Left lung (tissue), 14 donors: ENCODE measurements at places on chromosomes 3 and 15. TPM values are rescaled to one million over a fixed set of nuclear protein-coding genes. Genes with fewer than 3 reads are reported as not detected.
A peak's percentile ranks its signal among the peaks of the same experiment; 100 is the strongest.

TMIE gene
- total RNA-seq = not detected

PLSCR2 gene
- 0.73 TPM for total RNA-seq

ABTB1 gene
- 31.6 TPM for total RNA-seq

CLDN1 gene
- total RNA-seq = 78.8 TPM

ADAMTS9 gene
- total RNA-seq = 36.3 TPM

RBM15B gene
- total RNA-seq = 26.9 TPM

GPR176 gene
- total RNA-seq = 6.6 TPM

GRCh38 chr3:123350971-123351370, 97.9 kb downstream of the ADCY5 start:
- DNase-seq = no peak
- no peaks in the 10 kb centered on the region for H3K4me1 ChIP-seq
- H3K27me3 ChIP-seq = no peaks in the 10 kb centered on the region
- H3K27ac ChIP-seq = no peak overlapping the region
- no peak overlapping the region for H3K4me3 ChIP-seq

- H3K4me1 ChIP-seq = no peaks in the 10 kb centered on the region
- no peaks in the 10 kb centered on the region for H3K27me3 ChIP-seq
- H3K27ac ChIP-seq = no peak overlapping the region
- no peak for DNase-seq
- no peak overlapping the region for H3K4me3 ChIP-seq
Measured at GRCh38 chr3:31102196-31102879, 207.9 kb upstream of the GADL1 start.

DNA sequence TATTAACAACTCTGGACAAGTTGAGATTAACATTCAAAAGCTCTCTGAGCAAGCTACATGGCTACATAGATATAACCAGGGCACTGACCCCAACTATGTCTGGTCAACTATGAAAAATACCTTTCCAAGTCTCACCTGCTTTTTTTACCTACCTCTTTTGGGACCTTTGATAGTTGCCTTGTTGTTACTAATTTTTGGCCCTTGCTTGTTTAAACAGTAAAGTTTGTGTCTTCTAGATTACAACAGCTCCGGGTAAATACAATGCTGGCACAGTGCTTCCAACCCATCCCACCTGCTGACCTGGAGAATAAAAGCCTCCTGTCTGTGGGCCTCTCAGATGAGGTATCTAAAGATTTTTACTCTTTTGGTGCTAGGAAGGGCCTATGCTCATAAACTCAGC, 1036.6 kb downstream of the NAALADL2 start:
- no peaks in the 10 kb centered on the region for H3K36me3 ChIP-seq
- H3K27me3 ChIP-seq = no peaks in the 10 kb centered on the region
- H3K4me1 ChIP-seq = no peaks in the 10 kb centered on the region
- no peak for DNase-seq
- H3K4me3 ChIP-seq = no peak overlapping the region

DNA sequence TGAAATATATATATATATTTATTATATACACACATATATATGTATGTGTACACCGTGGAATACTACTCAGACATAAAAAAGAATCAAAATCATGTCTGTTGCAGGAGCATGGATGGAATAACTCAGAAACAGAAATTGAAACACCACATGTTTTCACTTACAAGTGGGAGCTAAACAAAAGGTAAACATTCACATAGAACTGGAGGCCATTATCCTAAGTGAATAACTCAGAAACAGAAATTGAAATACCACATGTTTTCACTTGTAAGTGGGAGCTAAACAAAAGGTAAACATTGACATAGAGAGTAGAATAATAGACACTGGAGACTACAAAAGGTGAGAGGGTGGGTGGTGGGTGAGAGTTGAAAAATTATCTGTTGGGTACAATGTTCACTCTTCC, 171.5 kb upstream of the GOLIM4 start:
- H3K4me3 ChIP-seq = no peak overlapping the region
- H3K27me3 ChIP-seq = no peaks in the 10 kb centered on the region
- H3K36me3 ChIP-seq = no peaks in the 10 kb centered on the region
- no peaks in the 10 kb centered on the region for H3K4me1 ChIP-seq
- no peak for DNase-seq

DNA sequence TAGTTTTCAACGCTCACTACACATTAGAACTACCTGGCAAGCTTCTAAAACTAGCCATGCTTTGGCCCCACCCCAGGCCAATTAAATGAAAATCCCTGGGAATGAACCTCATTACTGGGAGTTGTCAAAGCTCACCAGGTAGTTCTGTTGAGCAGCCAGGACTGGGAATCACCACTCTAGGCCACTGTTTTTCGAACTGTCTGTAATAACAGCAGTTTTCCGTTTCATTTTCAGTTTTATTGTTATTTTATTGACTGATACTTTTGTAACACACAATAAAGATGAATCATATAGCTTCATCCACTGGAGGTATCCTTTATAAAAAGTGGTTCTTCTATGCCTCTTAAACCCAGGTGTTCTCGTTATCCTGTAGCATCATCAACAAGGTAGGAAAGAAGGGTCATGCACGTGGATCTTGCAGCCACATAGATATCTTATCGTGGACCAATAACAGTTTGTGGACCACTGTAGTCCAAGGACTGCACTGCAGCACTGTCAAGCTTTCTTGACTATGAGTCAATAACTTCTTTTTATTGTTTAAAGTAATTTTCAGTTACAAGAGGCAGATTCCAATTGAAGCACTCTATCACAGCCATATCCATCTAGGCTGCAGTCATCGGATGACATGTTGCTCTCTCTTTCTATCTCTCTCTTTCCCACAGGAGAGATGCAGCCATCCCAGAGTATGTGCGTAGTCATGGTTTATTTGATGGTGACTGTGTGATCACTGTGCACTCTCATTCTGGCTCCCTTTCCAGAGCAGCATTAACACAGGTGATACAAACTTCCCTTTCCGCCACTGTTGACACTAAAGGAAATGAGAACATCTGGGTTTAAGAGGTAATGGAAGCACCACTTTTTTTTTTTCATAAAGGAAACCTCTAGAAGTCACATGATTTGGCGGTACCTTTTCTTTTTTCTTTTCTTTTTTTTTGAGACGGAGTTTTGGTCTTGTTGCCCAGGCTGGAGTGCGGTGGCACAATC, 39.0 kb upstream of the BLM start:
- no peak for DNase-seq
- no peaks in the 10 kb centered on the region for H3K36me3 ChIP-seq
- H3K4me3 ChIP-seq = no peak overlapping the region
- no peaks in the 10 kb centered on the region for H3K27me3 ChIP-seq
- H3K27ac ChIP-seq = no peak overlapping the region

GRCh38 chr3:149494759-149495580, 20.5 kb downstream of the TM4SF4 start:
- DNase-seq = no peak
- no peak overlapping the region for H3K4me3 ChIP-seq
- no peak overlapping the region for H3K27ac ChIP-seq
- no peaks in the 10 kb centered on the region for H3K36me3 ChIP-seq
- H3K4me1 ChIP-seq = no peaks in the 10 kb centered on the region
- no peaks in the 10 kb centered on the region for H3K27me3 ChIP-seq

DNA sequence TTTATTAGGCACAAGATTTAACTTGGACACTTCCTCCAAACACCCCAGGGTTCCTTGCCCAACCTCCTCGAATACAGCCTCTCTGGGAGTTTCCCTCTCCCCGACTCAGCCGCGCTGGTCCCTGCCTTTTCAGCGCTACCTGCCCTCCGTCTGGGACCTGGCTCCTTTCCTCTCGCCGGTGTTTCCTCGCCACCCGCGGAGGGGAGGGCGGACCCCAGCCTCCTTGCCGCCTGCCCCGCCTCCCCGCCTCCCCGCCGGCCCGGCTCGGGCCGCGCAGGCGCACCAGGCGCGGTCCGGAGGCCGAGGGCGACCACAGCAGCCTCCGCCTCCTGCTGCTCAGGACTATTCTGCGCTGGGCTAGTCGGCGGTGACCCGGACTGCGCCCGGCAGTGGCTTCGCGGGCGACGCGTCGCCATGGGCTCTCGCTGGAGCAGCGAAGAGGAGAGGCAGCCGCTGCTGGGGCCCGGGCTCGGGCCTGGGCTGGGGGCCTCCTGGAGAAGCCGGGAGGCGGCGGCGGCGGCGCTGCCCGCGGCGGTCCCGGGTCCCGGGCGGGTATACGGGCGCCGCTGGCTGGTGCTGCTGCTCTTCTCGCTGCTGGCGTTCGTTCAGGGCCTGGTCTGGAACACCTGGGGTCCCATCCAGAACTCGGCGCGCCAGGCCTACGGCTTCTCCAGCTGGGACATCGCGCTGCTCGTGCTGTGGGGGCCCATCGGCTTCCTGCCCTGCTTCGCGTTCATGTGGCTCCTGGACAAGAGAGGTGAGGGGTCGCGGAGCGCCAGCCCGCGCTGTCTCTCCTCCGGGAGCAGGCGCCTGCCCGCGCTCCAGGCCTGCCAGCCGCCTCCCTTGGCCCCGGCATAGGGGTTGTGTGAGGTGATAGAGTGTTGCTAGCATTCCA, at the start of gene SLC49A4:
TSS of gene SLC49A4 (plus strand) at position 291 of the 895 bp plus-strand sequence. CDS start at position 415, 124 bp downstream.
- no peaks in the 10 kb centered on the region for H3K36me3 ChIP-seq
- peak; percentile 81 for DNase-seq
- H3K4me1 ChIP-seq = peaks cover 42% of the 10 kb centered on the region
- peak within 1 kb of the TSS; percentile 92 for H3K27ac ChIP-seq

- H3K4me3 ChIP-seq = no peak overlapping the region
- H3K27ac ChIP-seq = no peak overlapping the region
- no peaks in the 10 kb centered on the region for H3K36me3 ChIP-seq
Measured at GRCh38 chr3:42123012-42123581, 31.9 kb downstream of the TRAK1 start.

DNA sequence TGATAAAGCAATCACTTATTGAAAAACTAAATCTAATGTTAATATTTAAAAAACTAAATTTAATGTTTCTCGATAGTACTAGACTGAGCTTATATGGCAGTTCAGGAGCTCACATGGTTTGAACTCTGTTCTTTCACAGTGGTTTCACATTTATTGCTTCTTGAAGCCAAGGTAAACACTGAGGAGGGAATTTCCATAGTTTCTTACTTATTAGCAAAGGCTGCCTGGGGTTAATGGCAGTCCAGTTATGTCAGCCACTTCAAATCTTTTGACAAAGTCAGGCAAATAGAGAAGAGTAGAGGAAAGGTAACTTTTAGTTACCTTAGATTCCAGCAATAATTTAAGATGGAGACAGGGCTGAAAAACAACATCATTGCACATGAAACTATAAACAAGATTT, 831.5 kb downstream of the ROBO2 start:
- no peaks in the 10 kb centered on the region for H3K4me1 ChIP-seq
- no peak overlapping the region for H3K4me3 ChIP-seq
- no peaks in the 10 kb centered on the region for H3K36me3 ChIP-seq
- no peaks in the 10 kb centered on the region for H3K27me3 ChIP-seq

DNA sequence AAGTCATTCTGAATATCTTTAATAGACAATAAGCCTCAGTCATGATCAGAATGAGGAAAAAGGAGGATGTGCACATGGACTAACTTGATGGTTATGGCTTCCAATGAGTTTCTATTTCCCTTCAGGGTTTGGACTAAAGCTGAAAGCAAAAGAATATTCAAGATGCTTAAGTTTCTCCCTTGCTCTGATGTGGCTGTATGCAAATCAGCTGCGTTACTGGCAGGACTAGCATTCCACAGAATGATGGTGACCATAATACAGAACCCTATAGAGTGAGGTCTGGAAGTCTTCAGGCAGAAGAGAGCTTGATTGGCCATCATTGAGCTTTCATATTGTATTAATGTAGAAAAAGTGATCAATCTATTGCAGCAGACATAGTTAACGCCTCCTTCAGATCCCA, 466.0 kb downstream of the NLGN1 start:
- no peaks in the 10 kb centered on the region for H3K4me1 ChIP-seq
- H3K27ac ChIP-seq = no peak overlapping the region
- H3K4me3 ChIP-seq = no peak overlapping the region
- no peaks in the 10 kb centered on the region for H3K36me3 ChIP-seq

DNA sequence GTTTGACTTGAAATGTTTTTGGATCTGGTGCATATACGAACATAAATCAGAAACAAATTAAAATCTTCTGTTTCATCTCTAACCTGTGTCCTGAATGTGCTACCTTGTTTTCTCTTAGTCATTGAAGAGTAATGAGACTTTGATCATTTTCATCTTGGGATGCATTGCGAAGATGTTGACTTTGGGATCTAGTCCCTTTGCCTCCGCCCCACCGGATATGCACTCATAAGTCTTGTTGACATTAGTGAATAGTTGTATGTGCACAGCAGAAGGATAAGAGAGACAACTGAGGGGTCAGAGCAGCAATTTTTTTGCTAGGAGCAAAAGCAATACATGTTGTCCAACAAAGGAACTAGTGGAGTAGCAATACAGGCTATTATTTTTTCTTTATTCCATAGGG, 35.9 kb upstream of the SPRED1 start:
- H3K4me1 ChIP-seq = peaks cover 3% of the 10 kb centered on the region
- no peaks in the 10 kb centered on the region for H3K36me3 ChIP-seq
- no peak overlapping the region for H3K4me3 ChIP-seq
- H3K27me3 ChIP-seq = no peaks in the 10 kb centered on the region

DNA sequence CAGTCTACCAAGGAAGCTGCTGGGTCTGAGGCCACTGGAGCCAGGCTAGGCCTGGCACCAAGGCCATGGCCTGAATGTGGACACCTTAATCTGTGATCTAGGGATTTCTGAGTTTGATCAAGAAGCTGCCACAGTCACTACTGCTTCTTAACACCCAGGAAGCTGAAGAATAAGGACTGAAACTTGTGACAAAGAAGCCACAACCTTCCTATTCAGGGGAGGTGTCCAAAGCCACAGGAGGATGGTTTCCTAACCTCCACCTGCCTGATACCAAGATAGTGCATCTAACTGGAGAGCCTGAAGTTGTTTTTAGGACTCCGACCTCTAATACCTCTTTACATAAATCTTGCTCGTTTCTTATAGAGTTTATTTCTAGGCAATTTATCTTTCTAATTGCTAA, 5.5 kb upstream of the ANO10 start:
- H3K4me1 ChIP-seq = no peaks in the 10 kb centered on the region
- H3K36me3 ChIP-seq = no peaks in the 10 kb centered on the region
- H3K27ac ChIP-seq = no peak overlapping the region
- H3K27me3 ChIP-seq = no peaks in the 10 kb centered on the region
- H3K4me3 ChIP-seq = no peak overlapping the region

GRCh38 chr3:39147711-39148434, 5.5 kb downstream of the CSRNP1 start:
- no peaks in the 10 kb centered on the region for H3K36me3 ChIP-seq
- H3K4me3 ChIP-seq = peak overlapping the region; percentile 93
- DNase-seq = no peak
- H3K27me3 ChIP-seq = no peaks in the 10 kb centered on the region
- peak overlapping the region; percentile 89 for H3K27ac ChIP-seq
